Temporal lobe (tissue), 4 donors: ENCODE measurements at places on chromosomes 16 and 17. TPM values are rescaled to one million over a fixed set of nuclear protein-coding genes. Genes with fewer than 3 reads are reported as not detected.

The KRTAP16-1 gene
- not detected for total RNA-seq

The OR3A3 gene
- total RNA-seq = not detected

The FOXO3B gene
- 9.6 TPM for total RNA-seq

The KRTAP2-2 gene
- total RNA-seq = not detected

The TPSD1 gene
- total RNA-seq = not detected

The ACSM5 gene
- total RNA-seq = 0.49 TPM

The P2RX5 gene
- total RNA-seq = 7.9 TPM

The NEUROD2 gene
- 74.5 TPM for total RNA-seq

The EVI2A gene
- 3.0 TPM for total RNA-seq

The CCL17 gene
- total RNA-seq = not detected

The SAMD14 gene
- 30.5 TPM for total RNA-seq

The OR1G1 gene
- not detected for total RNA-seq

The CNGB1 gene
- total RNA-seq = 0.49 TPM

The CTU2 gene
- total RNA-seq = 7.1 TPM

The MT4 gene
- not detected for total RNA-seq

The ATXN2L gene
- total RNA-seq = 31.7 TPM

The NTN3 gene
- total RNA-seq = 3.2 TPM

The ELMO3 gene
- total RNA-seq = 0.25 TPM

The KRT15 gene
- 0.25 TPM for total RNA-seq

The KCNG4 gene
- not detected for total RNA-seq

The CRYBA1 gene
- not detected for total RNA-seq

The METTL16 gene
- 20.7 TPM for total RNA-seq

The ASPA gene
- 1.7 TPM for total RNA-seq

The ANKRD40CL gene
- not detected for total RNA-seq

The PTGES3L gene
- 1.5 TPM for total RNA-seq

The TOM1L2 gene
- total RNA-seq = 20.2 TPM

The FBXW10B gene
- total RNA-seq = under 0.01 TPM

The KRTAP2-3 gene
- total RNA-seq = not detected

The DDX19B gene
- 18.7 TPM for total RNA-seq

The SGCA gene
- 0.25 TPM for total RNA-seq

The SEPTIN1 gene
- total RNA-seq = 0.74 TPM

The TLCD1 gene
- total RNA-seq = 0.98 TPM

The ZFHX3 gene
- 4.7 TPM for total RNA-seq

The NDUFAF8 gene
- 12.8 TPM for total RNA-seq

The GIT1 gene
- total RNA-seq = 42.5 TPM

The MRPL10 gene
- 7.9 TPM for total RNA-seq

The KIFC3 gene
- total RNA-seq = 36.9 TPM

The GPRC5C gene
- 4.2 TPM for total RNA-seq

The C16orf46 gene
- total RNA-seq = 3.7 TPM

The CA5A gene
- not detected for total RNA-seq

The KRTAP9-2 gene
- not detected for total RNA-seq

The SKAP1 gene
- total RNA-seq = 0.49 TPM

The CCL4 gene
- total RNA-seq = 0.74 TPM

The ATAD5 gene
- total RNA-seq = 7.9 TPM

The TBC1D3G gene
- total RNA-seq = 0.74 TPM

The POLR2C gene
- 49.9 TPM for total RNA-seq

The MYH1 gene
- total RNA-seq = not detected

The ZNF629 gene
- total RNA-seq = 12.3 TPM

The ATF7IP2 gene
- total RNA-seq = 8.4 TPM

The BCAR1 gene
- 17.2 TPM for total RNA-seq

The SEZ6 gene
- total RNA-seq = 57.3 TPM

The CTDNEP1 gene
- total RNA-seq = 49.9 TPM

The TMEM219 gene
- total RNA-seq = 16.7 TPM

The CCL14 gene
- total RNA-seq = not detected

The CCT6B gene
- total RNA-seq = 1.7 TPM

The RNF222 gene
- not detected for total RNA-seq
